Stimulated activated CD4-positive, alpha-beta T cell treated with anti-CD3 and anti-CD28 coated beads, Interleukin-15, amount 100 ng/mL, for 1 hour (primary cell): ENCODE measurements at places on chromosomes 1 and 21.

GRCh38 chr1:55288245-55288644 lies 73.1 kb upstream of the USP24 start:
- DNase-seq: no peak

DNA sequence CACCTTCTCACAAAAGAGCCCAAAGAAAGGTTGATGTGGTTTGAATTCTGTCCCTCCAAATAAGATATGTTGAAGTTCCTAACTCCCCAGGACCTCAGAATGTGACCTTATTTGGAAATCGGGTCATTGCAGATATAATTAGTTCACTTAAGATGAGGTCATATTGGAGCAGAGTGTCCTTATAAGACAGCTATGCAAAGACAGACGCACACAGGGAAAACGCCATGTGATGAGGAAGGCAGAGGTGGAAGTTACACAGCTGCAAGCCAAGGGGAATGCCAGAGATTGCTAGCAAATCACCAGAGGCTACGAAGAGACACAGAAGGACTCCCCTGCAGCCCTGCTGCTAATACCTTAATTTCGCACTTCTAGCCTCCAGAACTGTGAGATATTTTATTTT lies 5.2 kb upstream of the ABCB10 start:
- DNase-seq: no peak

DNA sequence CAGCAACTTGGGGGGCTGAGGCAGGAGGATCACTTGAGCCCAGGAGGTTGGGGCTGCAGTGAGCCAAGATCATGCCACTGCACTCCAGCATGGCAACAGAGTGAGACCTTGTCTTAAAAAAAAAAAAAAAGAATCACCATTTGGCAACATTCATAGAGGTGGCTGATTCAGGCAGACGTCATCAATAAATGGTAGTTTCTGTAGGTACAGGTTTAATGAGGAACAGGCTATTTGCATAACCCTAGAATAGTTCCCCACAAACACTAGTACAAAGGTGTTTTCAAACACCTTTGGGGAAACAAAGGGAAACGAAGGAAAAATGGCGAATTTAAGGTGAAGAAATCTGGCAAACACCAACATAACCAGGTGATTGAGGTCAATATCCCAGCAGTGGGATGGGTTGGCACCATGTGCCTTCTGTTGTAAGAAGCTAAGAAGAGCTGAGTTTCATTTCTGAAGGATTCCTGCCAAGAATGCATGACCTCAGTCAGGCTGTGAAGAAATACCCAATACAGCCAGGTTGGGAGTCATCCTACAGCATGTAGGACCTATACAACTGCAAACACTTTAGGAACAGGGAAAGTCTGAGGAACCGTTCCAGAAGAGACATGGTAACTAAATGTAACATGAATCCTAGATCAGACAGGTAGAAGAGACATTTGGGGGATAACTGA lies 5.6 kb downstream of the LPAR3 start:
- DNase-seq: no peak

DNA sequence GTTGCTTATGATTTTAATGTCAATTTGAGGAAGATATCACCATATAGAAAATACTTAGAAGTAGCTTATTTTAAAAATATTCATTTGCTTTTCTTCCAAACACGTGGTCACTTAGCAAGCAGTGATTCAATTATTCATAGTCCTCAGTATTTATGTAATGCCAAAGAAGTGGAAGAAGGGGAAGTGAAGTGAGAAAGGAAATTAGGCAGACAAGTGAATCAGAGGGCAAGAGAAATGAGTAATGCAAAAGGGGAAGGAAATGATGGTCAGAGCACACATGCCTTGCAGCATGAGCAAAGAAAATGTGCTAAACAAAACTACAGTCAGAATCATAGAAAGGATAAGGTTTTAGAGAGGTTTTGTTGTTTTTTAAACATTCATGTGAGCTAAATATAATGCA lies 31.8 kb downstream of the SDCCAG8 start:
- DNase-seq: no peak

DNA sequence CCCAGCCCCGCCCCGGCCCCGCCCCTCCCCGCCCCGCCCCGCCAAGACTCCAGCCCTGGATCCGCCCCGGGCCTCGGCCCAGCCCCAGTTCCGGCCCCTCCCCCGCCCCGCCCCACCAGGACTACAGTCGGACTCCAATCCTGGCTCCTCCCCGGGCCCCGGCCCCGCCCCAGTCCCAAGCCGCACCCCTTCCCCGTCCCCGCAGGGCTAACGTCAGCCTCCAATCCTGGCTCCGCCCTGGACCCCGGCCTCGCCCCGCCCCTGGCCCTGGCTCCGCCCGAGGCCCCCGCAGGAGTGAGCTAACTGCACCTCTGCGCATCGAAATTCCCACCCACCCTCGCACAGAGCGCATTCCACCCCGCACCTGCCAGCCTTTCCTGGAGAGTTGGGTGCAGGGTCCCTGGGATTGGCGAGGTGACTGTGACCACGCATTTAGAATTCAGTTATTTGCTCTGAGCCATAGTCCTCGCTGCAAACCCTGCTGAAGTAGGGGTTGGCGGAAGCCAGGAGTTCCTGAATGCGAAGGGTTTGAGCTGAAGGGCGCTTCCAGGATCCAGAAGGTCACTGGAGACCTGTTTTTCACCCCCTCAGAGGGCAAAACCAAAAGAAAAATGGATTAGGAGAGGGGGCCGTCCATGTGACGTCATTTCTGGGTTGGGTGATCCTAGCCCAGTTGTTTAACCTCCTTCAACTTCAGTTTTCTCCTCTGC lies 588 bp upstream of the IGSF8 start:
- peak; percentile 98 for DNase-seq

GRCh38 chr1:47618830-47619229 lies 181.0 kb downstream of the FOXD2 start:
- no peak for DNase-seq

GRCh38 chr1:42282867-42283583 lies 52.0 kb downstream of the FOXJ3 start:
- DNase-seq: no peak

DNA sequence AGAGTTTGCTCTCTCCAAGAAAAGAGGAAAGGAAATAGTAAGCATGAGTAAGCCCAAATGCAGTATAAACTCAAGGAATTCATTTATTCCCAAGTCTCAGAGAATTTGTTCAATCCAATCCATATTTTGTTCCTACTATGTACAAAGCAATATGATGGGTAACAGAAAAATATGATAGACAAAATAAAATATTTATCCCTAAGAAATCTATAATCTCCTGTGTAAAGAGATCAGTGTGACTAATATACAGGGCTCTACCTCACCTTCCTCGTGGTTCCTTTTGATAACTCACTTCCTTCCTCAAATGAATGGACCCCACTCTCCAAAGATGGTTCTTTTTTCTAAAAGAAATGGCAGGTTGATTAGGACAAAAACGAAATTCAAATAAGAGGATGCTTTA lies 7.6 kb downstream of the CLSPN start:
- DNase-seq: no peak

- no peak for DNase-seq
Observed at GRCh38 chr1:24385160-24385940, 28.2 kb downstream of the STPG1 start.

- DNase-seq: no peak
Observed at GRCh38 chr1:172352435-172352834, 68.0 kb upstream of the C1orf105 start.

DNA sequence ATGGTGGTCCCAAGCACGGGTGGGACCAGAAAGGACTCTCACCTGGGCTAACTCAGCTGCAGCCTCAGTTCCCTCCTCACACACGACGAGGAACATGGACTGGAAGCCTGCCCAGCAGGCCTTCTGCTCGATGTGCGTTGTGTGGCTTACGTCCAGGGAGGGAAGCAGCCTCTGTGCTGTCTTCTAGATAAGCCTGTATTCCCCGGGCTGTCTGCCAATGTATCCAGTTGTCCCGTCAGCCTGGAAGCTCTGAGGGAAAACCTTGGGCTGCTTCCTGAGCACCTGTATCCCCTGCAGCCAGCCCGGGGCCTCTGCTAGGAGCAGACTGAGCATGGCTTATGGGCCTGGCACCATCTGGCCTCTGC lies 10.5 kb downstream of the PCSK9 start:
- DNase-seq: no peak

DNA sequence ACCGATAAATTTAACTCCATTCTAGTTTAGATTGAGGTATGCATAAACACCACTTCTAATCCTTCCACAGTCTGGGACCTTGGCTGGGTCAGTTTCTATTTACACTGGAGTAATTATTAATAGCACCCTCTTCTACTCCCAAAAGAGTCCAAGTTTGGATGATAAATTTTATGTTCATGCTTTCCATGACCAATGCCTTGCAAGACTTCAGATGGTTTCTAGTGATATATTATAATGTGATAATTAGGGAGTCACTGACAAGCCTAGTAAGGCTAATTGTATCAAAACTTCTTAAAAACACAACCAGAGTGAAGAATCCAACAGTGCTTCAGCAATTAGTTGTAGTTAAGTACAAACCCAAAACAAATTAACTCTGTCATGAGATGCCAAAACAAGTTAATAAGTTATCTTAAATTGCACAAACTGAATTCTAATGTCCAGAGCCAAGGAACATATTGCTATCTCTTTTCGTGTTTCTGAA lies 489.6 kb downstream of the TTLL7 start:
- no peak for DNase-seq
